ENCODE measurements at places on chromosomes 4 and X.
A peak's percentile ranks its signal among the peaks of the same experiment; 100 is the strongest.

- no peak for DNase-seq
Observed at GRCh38 chr4:14184265-14184664, 556.7 kb upstream of the BOD1L1 start.

DNA sequence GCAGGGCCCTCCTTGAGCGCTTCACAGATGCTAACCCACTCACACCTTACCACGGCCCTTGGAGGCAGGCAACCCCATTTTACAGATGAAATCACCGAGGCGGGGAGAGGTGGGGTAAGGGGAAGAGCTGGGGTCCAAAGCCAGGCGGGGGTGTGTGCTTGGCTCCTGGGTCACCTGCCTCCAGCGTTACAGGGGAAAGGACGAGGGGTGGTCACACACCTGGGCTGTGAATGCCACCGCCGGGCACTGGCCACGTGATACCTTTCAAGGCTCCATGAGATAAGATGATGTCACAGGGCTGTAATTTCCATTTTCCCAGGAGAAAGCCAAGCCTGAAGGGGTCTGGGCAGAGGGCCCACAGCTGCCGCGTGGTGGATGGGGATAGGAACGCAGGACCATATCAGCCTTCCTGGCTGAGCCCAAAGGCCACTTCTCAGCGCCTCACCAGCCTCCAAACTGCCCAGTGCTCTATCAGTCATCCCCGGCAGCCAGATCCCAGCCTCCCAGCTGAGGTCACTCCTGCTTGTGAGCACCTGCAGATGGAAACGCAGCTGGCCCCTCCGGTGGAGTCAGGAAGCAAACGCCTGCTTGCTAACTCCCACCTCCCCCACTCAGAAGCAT is 62.4 kb upstream of the CRMP1 start:
- DNase-seq, result no peak

- DNase-seq, result no peak
Observed at GRCh38 chr4:141131723-141132071, 1.6 kb downstream of the RNF150 start.

DNA sequence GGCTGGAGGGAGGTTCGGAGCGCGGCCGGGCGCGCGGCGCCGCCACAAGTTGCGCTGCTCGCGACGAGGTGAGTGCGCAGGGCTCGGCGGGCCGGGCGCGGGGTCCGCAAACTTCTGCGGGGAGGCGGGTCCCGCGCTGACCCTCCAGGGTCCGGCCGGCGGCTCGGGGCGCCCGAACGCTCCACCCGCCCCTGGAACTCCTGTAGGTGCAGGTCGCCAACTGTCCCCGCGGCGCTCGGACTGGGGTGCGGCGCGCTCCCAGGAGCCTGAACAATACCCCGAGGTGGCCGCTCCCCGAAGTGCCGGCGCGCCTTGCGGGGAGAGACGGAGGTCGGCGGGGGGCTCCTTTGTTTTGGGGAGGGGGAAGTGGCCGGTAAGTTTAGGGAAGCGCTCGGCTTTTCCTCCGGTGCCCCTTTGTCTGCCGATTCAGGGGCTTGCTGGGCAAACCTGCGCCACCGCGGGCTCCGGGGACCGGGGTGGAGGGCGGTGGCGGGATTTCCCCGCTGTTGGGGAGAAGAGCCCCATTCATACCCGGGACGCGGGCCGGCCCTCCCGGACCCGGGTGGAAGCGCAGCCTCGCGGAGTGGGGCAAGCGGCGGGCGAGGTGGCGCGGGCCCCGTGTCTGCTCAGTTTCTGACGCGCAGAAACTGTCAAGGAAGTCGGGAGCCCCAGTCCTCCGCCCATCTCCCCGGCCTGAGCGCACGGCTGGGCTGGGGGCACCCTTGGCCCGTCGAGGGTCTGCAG is 694 bp downstream of the TBL1X start:
- DNase-seq, result peak; percentile 9

GRCh38 chr4:7017446-7018048 is 25.6 kb upstream of the TADA2B start:
- DNase-seq, result no peak

DNA sequence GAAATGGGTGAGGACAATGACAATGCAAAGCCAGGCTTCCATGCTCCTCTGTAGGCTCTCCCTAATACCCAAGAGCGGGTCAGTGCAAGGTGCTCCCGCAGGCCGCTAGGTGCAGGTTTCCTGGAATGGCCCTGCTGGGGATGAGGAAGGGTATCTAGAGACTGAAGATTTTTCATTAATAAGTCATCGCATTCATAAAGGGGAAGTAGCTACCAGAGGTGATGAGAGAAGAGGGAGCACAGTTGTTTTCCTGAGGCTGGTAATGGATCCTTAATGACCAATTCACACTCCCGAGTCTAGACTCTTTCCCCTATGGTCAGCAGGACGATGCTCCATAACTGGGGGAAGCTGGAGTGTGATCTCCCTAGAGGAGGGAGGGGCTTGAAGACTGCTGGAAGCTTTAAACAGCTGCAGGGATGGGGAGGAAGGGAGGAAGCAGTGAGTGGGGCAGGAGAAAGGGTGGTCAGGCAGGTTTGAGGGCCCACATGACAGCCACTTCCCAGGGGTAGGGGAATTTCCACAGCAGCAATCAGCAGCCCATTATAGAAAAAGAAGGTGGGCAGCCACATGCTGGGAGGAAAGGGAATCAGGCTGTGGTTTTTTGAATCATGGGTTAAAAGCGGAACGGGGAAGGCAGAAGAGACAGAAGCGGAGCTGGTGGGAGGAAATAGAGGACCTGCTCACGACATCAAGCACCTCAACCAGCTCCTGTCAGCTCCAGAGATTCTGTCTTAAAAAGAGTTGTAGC is 10.2 kb upstream of the ATP6AP2 start:
- no peak for DNase-seq

DNA sequence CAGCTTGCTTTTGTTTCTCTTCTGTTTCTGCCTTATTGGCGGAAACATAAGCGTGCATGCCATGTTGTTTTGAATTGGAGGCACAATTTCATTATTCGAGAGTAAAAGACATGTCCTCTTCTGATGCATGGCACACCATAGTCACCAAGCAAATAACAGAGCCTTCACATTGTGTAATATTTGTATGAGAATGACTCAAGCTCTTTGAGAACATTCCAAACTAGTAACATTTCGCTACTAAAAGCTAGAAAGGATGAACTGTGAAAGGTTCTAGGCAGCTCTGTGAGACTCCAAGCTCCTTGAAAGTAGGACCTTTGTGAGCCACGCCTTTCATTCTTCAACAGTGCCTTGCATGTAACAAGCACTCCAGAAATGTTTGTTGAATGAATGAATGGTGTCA is 9.2 kb upstream of the ANXA3 start:
- DNase-seq, result peak; percentile 46

All from ELR (cell line).